ENCODE measurements at places on chromosomes 1 and 21. TPM values are rescaled to one million over a fixed set of nuclear protein-coding genes. Genes with fewer than 3 reads are reported as not detected.

DNA sequence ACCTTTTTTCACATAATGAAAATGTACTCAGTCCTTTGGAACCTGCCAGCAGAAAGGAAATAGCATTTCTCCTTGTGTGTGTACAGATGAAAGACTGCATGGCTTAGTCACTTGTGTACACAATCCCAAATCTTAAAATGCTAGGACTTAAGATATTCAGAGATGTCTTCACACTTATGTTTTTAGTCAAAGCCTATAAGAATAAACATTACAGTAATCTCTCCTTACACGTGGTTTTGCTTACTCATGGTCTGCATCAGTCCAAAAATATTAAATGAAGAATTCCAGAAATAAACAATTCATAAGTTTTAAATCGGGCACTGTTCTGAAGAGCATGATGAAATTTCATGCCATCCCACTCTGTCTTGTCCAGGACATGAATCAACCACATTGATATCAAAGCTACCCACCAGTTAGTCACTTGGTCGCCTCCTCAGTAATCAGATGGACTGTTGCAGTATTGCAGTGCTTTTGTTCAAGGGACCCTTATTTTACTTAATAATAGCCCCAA lies 75.7 kb upstream of the RRP15 start:
- DNase-seq, result no peak

DNA sequence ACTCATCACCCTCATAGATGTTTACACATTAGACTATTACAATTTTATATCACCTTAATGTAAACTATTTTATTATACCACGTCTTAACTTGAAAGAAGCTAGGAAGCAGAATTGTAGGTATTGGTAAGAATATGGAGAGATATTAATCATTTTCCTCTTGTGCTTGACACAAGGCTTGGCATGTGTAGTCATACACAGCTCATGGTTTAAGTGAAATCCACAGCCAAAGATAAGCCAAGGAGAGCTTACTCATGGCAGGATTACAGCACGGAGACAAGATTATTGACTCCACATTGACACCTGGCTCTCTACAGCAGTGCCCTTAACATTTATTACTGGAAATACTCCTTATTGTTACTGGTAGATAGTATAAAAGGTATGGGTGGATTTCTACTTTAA lies 68.4 kb upstream of the ADGRL4 start:
- no peak for DNase-seq

- no peak for DNase-seq
These were observed 110.4 kb downstream of the PDE9A start for GRCh38 chr21:42763581-42764442.

- peak; percentile 44 for DNase-seq
These were observed 12.7 kb downstream of the INSL5 start for GRCh38 chr1:66788231-66788939.

DNA sequence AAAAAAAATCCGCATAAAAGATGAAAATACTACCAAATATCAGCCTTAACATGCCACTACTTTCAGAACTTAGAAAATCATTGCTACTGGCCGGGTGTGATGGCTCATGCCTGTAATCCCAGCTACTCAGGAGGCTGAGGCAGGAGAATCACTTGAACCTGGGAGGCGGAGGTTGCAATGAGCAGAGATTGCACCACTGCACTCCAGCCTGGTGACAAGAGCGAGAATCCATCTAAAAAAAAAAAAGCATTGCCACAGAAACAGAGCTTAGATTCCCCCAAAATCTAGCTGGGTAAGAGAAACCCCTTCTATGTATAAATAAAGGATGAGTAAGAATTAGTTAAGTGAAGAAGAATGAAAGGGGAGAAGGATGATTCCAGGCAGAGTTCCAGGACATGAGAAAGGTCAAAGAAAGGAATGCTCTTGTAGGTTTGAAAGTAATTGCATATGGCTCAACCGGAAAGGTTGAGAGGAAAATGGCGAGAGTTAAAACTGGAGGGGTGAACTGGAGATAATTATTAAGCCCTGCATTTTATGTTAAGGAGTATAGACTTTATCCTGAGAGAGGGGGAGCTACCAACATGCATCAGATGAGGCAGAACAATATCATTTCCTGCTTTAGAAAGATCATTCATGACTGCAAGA lies 19.7 kb upstream of the NRDC start:
- DNase-seq, result no peak

GRCh38 chr1:224149709-224150108 lies 33.3 kb upstream of the DEGS1 start:
- DNase-seq, result no peak

OPRD1 gene
- total RNA-seq, result 0.07 TPM

- DNase-seq, result no peak
These were observed 56.5 kb downstream of the CAMSAP2 start for GRCh38 chr1:200795156-200795555.

AIRE gene
- total RNA-seq, result not detected

C1QB gene
- total RNA-seq, result not detected

PHACTR4 gene
- 58.0 TPM for total RNA-seq

LRIF1 gene
- 17.9 TPM for total RNA-seq

- no peak for DNase-seq
These were observed 1.3 kb upstream of the IL19 start for GRCh38 chr1:206769304-206769731.

ANGPTL3 gene
- total RNA-seq, result not detected

KDM5B gene
- 86.7 TPM for total RNA-seq

- no peak for DNase-seq
These were observed 5.5 kb downstream of the RRP1 start for GRCh38 chr21:43794857-43795256.

CXADR gene
- 51.7 TPM for total RNA-seq

- DNase-seq, result no peak
These were observed 44.8 kb downstream of the UCHL5 start for GRCh38 chr1:193014400-193014799.

RHOU gene
- total RNA-seq, result 8.2 TPM

ANXA9 gene
- 15.4 TPM for total RNA-seq

KRTAP19-1 gene
- total RNA-seq, result not detected

DNA sequence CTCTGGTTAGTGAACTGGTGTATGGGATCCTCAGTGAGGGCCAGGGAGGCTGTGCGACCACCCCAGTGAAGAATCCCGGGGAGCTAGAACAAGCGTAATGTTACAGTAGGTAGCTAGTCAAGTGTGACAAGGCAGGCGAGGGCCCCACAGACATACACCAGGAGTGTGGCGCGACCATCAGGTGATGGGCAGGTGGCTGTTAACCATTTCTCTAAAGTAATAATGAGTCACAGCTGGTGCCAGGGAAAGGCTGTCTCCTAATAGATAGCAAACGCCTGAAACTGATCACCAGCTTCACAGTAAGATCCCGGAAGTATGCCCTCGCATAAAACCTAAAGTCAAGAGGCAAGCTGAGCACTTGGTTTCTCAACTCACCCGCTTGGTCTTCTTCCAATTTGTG lies 40.5 kb upstream of the TARBP1 start:
- DNase-seq, result no peak

DNA sequence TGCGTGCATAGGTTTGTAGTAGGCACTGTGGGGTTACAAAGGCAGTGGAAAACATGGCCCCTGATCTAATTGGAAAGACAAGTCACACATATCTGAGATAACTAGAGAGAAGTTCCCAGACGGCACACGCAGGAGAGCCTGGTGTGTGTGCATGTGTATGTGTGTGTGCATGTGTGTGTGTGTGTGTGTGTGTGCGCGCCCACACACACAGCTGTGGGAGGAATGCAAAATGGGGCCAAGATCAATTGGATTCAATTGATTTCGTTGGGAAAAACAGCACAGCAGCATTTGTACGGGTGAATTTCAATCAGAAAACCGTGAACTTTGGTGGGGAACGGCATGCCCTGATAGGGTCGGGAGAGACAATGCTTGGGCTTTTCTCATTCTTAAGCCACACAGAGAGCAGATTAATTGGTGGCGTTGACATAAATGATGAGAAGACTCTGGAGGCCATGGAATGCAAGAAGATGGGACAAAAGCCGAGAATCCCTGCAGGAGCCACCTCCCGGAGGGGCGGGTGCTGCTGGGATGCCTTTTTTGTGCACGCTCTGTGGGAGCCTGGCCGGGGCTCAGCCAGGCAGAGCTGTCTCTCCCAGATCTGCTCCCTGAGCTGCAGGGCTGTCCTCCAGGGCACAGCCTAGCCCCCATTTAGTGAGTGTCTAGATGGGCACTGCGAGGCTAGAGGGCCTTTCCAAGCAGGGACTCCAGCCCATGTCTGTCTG lies 322.0 kb downstream of the CAMTA1 start:
- DNase-seq, result no peak

- DNase-seq, result no peak
These were observed 61.8 kb downstream of the ITPKB start for GRCh38 chr1:226677027-226678020.

HSPB7 gene
- not detected for total RNA-seq

- no peak for DNase-seq
These were observed 37.7 kb downstream of the RRP1 start for GRCh38 chr21:43827015-43827611.

GRCh38 chr1:2645776-2646175 lies 13.0 kb upstream of the MMEL1 start:
- DNase-seq, result no peak

GRCh38 chr1:227635596-227635995 lies 72.2 kb downstream of the ZNF678 start:
- DNase-seq, result no peak

LCE2B gene
- total RNA-seq, result not detected

NECAP2 gene
- total RNA-seq, result 28.1 TPM

DNA sequence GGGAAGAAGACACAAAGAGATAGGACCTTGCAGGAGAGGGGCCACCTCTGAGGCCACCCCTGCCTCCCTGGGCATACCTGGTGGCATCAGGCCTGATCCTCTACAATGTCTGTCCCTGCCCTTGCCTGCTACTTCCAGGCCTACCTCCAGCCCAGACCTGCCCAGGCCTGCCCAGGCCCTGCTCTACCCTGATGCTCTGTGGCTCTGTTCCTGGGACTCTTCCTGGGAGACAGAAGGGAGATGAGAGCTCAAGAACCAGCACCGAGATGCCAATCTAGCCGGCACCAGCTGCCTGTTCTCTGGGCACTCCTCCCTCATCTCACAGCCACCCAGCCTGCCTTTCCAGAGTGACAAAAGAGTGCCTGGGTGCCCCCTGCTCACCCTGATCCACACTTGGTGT lies 2.7 kb downstream of the CELF3 start:
- DNase-seq, result no peak

DNA sequence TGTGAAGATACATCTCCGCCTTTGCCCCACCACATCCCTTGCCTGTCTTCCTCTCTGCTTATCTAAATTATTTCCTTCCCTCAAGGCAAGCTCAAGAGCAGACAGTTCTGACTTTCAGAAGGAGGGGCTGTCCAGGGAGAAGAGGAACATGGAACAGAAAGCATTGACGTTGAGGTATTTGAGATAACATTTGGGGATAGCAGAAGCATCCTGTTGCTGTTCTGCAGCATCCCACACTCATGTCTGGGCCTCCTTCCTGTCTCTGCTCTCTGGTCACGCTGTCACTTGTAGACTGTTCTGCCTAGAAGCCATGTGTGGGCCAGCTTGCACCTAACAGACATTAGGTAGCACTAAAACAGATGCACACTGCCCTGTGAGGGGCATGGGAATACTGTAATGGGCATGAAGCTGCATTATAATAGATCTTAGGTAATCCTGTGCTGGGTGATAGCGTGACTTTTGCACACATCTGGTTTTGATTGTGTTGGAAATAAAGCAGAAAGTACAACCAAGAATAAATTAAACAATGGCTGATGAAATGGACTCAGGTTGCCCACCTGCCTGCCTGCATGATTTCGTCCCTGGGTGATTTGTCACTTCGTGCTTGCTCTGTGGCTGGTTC lies 660 bp upstream of the RD3 start:
- no peak for DNase-seq

KCNJ9 gene
- total RNA-seq, result not detected

DNA sequence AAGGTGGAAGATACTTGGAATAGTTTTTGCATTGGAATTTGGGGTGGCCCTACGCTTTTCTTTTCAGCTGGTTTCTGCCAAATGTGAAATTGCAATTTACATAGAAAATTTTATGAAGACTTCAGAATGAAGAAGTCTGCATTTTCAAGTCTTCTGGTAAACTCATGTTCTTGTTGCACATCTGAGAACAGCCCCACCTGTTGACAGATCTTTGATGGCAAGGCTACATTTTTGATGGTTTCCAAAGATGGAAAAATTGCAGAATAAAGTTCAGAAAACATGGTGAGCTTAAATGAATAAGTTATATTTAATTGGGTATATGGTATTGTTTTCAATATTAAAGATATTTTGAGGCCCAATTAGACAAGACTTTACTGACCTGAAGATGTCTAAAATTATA lies 25.4 kb downstream of the OLFM3 start:
- no peak for DNase-seq

AMIGO1 gene
- 1.3 TPM for total RNA-seq

- DNase-seq, result no peak
These were observed 724 bp downstream of the ST7L start for GRCh38 chr1:112618114-112618720.

Measured in Calu3 (cell line).